ENCODE measurements at places on chromosomes 5 and 9. TPM values are rescaled to one million over a fixed set of nuclear protein-coding genes. Genes with fewer than 3 reads are reported as not detected.
A peak's percentile ranks its signal among the peaks of the same experiment; 100 is the strongest.

The ZNF454 gene
- not detected for total RNA-seq

The PPIP5K2 gene
- 35.5 TPM for total RNA-seq

The IFNW1 gene
- total RNA-seq: not detected

The MELK gene
- total RNA-seq: 48.1 TPM

The TAF7 gene
- 56.1 TPM for total RNA-seq

The IL17B gene
- total RNA-seq: not detected

The ALDH1A1 gene
- 3.7 TPM for total RNA-seq

DNA sequence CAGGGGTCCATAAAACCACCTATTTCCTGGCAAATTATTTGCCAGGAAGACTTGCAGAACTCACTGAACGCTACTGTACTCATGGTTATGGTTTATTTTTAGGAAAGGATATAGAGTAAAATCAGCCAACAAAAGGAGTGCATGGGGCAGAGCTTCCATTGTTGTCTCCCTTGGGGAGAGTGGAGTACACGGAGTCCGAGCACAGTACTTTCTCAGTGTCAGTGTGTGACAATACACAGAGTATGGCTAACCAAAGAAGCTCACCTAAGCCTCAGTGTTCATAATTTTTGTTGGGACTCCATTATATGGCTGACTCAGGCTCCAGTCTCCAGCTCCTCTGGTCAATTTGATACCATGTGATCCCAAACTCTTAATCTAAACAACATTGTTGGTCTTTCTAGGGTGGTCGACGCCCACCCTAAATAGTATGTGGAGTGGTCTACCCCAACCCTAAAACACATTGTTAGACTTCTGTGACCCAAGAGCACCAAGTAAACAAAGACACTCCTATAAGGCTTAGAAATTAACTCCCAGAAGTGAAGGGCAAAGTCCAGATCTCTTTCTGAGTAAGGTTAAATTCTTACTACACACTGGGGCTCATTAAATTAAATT is 74.9 kb downstream of the SLC44A1 start:
- H3K4me3 ChIP-seq: no peak overlapping the region
- H3K36me3 ChIP-seq: no peaks in the 10 kb centered on the region
- no peaks in the 10 kb centered on the region for H3K27me3 ChIP-seq
- H3K27ac ChIP-seq: no peak overlapping the region
- no peaks in the 10 kb centered on the region for H3K4me1 ChIP-seq
- DNase-seq: no peak

DNA sequence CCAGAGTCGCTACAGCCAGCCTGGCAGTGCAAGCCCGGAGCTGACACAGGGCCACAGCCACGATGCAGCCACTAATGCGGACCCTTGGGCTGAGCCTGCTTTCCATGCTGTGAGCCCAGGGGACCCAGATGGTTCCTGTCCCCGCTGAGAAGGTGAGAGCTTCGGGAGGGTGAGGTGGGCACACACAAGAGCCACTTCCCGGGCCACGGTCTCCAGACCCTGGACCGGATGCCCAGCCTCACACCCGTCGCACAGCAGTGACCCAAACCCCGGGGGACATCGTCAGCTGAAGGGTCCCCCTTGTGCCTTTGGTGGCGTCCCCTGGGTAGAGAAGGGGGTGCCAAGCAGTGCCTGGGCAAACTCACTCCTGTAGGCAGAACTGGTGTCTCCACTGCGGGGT is 13.4 kb downstream of the PAEP start:
- no peak overlapping the region for H3K4me3 ChIP-seq
- peaks cover 66% of the 10 kb centered on the region for H3K27me3 ChIP-seq
- no peaks in the 10 kb centered on the region for H3K36me3 ChIP-seq
- H3K4me1 ChIP-seq: no peaks in the 10 kb centered on the region
- no peak for DNase-seq
- H3K27ac ChIP-seq: no peak overlapping the region

DNA sequence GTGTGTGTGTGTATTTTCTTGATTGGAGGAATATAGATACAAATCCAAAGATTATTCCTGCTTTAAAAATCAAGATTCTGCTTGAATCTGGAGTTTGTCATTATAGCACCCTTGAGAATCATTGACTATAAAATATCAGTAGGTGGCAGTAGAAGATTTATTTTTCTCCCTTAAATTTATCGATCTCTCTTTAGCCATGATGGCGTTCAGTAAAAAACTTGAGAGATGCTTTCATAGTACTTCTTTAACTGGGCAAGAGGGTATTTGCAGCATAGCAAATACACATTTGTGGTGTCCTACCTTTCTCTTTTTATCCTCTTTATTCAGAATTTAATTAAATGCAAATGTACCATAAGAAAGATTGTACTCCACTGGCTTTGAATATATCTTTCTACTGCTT is 307.7 kb downstream of the ADGRV1 start:
- H3K27me3 ChIP-seq: no peaks in the 10 kb centered on the region
- H3K27ac ChIP-seq: no peak overlapping the region
- no peaks in the 10 kb centered on the region for H3K4me1 ChIP-seq
- H3K36me3 ChIP-seq: no peaks in the 10 kb centered on the region

DNA sequence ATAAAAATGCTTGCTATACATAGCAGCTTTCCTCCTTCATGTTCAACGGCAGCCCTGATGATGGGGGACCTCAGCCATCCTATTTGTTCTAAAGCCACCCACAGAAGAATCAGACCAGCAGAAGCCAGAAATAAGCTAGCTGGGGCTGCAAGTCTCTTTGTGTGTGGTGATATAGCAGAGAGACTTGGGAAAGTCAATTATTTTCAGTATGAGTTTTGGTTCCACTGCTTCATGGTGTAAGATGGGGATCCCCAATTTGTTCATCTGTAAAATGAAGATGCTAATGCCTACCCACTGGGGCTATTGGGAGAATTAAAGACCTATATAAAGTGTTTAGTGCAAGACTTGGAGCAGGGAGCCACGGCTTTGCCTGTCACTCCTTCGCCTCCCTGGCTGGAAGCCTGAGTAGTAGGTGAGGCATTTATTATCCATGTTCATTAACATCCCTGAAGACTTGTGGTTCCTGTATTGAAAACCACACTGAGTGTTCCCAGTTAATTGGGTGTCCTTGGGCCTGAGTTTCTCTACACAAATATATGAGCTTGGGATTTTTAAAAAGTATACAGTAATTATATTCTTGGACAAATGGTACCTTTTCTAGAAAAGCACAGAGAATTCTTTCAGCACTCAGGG is 210.1 kb upstream of the SLC24A2 start:
- H3K36me3 ChIP-seq: no peaks in the 10 kb centered on the region
- no peak for DNase-seq
- no peak overlapping the region for H3K4me3 ChIP-seq
- no peaks in the 10 kb centered on the region for H3K27me3 ChIP-seq
- H3K4me1 ChIP-seq: no peaks in the 10 kb centered on the region

DNA sequence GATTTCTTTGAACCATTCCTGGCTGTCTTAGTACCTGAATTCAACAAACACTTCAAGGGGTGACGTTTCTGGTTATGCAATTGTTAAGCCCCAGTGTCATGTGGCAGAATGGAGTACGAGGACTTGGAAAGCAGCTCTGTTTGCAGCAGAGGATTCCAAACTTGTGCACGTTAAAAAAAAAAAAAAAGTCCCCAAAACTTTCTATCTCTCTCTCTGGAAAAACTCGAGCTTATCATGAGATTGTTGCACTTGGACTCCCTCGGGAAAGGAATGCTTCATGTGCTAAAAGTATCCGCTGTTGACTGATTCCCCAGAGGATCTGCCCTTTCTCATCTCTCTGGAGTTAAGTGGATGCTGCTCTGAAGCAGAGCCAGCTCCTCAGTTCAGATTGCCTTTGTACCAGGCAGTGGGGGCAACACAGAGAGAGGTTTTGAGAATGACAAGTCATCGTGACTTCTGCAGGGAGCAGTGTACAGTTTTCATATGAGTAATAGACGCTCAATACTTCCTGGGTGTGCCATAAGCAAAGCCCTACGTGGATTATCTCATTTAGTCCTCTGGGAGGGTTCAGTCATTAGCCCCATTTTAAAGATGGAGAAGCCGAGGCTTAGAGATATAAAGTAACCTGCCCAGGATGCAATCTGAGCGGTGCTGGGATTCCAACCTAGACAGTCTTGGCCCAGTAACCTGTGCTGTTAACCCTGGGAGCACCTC is 28.1 kb downstream of the TMOD1 start:
- H3K4me3 ChIP-seq: no peak overlapping the region
- no peaks in the 10 kb centered on the region for H3K27me3 ChIP-seq
- H3K36me3 ChIP-seq: no peaks in the 10 kb centered on the region
- H3K4me1 ChIP-seq: peaks cover 54% of the 10 kb centered on the region
- DNase-seq: peak; percentile 73

- H3K27me3 ChIP-seq: no peaks in the 10 kb centered on the region
- no peaks in the 10 kb centered on the region for H3K36me3 ChIP-seq
- H3K4me3 ChIP-seq: no peak overlapping the region
- DNase-seq: no peak
- H3K4me1 ChIP-seq: no peaks in the 10 kb centered on the region
Observed at GRCh38 chr5:60077292-60077691, 183.8 kb upstream of the PDE4D start.

GRCh38 chr5:31638345-31638744 is 586 bp upstream of the PDZD2 start:
- H3K4me3 ChIP-seq: no peak overlapping the region
- H3K27me3 ChIP-seq: peaks cover 67% of the 10 kb centered on the region
- no peaks in the 10 kb centered on the region for H3K36me3 ChIP-seq

DNA sequence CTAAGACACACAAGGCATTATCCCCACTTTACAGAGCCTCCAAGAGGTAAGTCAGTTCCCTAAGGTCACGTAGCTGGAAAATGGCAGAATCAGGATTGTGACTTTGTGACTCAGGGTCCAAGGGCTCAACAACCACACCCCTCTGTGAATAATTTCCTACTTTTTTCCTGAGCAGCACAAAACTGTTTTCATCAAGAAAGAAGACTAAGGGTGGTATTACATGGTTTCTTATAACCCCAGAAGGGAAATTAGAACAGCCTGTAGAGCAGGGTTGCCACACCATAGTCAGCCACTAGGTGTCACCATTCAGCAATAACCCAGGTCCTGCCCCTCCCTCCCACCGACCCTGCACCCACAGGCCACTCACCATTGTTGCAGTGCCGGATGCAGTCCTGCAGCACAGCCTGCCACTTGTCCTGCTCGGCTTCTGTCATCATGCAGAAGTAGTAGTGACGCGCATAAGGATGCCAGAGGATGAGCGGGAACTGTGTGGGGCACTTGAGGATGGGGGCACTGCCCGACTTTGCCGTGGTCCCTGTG is 72.1 kb downstream of the LRSAM1 start:
- DNase-seq: no peak
- peaks cover 41% of the 10 kb centered on the region for H3K36me3 ChIP-seq
- H3K4me3 ChIP-seq: no peak overlapping the region
- peaks cover 50% of the 10 kb centered on the region for H3K4me1 ChIP-seq

GRCh38 chr5:56264417-56265025 is 31.4 kb upstream of the ANKRD55 start:
- no peak for DNase-seq
- no peaks in the 10 kb centered on the region for H3K27me3 ChIP-seq

GRCh38 chr5:173733021-173733420 is 116.6 kb upstream of the BOD1 start:
- no peaks in the 10 kb centered on the region for H3K27me3 ChIP-seq
- no peak for DNase-seq
- no peak overlapping the region for H3K27ac ChIP-seq
- no peaks in the 10 kb centered on the region for H3K36me3 ChIP-seq

- no peak for DNase-seq
- no peaks in the 10 kb centered on the region for H3K4me1 ChIP-seq
- H3K36me3 ChIP-seq: no peaks in the 10 kb centered on the region
- no peak overlapping the region for H3K27ac ChIP-seq
- H3K4me3 ChIP-seq: no peak overlapping the region
Observed at GRCh38 chr9:106023455-106023854, 329.1 kb downstream of the TMEM38B start.

DNA sequence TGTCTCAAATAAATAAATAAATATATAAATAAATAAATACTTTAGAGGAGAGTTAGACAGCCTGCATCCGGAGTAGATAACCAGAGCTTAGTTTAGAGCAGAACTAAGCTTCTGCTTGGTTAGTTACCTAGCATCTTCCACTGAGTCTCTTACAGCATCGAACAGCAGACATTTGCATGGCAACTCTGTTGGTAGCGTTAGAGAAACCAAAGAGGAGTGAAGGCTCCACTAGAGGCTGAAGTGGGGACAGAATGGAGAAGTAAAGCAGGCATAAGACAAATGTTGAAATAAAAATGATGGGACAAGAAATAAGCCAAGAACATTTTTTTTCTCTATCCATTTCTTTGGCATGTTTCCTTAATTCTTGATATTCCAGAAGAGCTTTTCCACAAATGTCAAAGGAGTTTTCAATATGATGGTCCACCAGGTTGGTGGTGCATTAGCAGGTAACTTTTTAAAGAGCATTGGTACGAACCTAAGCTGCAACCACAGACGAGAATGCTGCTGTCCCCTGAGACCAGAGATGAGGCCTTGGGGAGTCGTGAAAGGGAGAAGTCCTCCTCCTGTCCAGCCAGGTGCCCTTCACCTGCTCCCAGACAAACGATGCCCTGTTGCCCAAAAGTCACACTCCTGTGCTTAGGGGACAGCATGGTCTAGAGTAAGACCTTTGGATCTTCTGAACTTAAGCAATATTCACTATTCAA is 438.3 kb downstream of the DIRAS2 start:
- DNase-seq: no peak
- no peaks in the 10 kb centered on the region for H3K36me3 ChIP-seq
- H3K4me1 ChIP-seq: no peaks in the 10 kb centered on the region
- peaks cover 80% of the 10 kb centered on the region for H3K27me3 ChIP-seq
- H3K27ac ChIP-seq: no peak overlapping the region

DNA sequence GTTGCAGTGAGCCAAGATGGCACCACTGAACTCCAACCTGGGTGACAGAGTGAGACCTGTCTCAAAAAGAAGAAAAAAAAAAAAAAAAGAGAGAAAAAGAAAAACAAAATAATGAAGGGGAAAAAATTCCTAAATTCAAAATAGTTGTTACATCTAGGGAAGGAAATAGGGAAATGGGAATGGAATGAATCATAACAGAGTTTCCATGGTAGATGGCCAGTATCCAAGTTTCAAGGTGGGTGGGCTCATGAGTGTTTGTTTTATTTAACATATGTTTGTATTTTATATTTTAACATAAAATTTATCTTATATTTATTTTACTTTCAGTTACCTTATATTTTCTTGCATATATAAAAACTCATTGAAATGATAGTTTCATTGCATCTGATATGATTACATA is 215.6 kb downstream of the ARHGEF28 start:
- H3K27me3 ChIP-seq: no peaks in the 10 kb centered on the region
- no peaks in the 10 kb centered on the region for H3K4me1 ChIP-seq
- no peak overlapping the region for H3K27ac ChIP-seq
- no peak overlapping the region for H3K4me3 ChIP-seq

DNA sequence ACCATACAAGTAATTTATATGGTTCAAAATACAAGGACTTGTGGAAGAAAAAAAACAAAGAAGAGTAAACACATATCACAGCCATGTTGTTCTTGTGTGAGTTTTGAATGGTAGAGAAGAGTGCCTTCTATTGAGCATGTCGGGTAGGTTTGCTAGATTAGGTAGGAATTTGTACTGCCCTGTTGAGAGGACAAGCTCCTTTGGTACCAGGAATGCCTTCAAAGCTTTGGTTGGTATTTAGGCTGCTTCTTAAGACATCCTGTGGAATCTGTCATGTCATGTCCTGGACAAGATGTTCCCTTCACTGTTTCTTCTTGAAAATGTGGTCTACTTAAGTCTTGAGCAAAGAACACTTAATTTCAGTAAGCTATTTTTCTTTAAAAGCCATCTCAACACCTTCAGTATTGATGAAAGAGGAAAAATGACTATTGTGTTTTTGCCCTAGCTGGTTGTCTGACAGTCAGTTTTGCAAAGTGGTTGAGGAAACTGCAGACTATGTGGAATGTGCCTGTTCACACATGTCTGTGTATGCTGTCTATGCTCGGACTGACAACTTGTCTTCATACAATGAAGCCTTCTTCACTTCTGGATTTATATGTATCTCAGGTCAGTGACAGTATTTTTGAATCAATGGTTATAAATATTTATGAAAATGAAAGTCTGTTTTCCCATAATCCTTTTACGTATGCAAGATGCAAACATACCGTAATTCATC is 296.9 kb downstream of the ADGRV1 start:
- H3K27ac ChIP-seq: no peak overlapping the region
- H3K36me3 ChIP-seq: no peaks in the 10 kb centered on the region
- no peak for DNase-seq
- no peak overlapping the region for H3K4me3 ChIP-seq
